ENCODE measurements at places on chromosomes 5 and 9.

- DNase-seq, result no peak
Observed at GRCh38 chr5:175159956-175160355, 284.0 kb downstream of the DRD1 start.

- no peak for DNase-seq
Observed at GRCh38 chr9:127520941-127521918, 69.9 kb downstream of the LRSAM1 start.

DNA sequence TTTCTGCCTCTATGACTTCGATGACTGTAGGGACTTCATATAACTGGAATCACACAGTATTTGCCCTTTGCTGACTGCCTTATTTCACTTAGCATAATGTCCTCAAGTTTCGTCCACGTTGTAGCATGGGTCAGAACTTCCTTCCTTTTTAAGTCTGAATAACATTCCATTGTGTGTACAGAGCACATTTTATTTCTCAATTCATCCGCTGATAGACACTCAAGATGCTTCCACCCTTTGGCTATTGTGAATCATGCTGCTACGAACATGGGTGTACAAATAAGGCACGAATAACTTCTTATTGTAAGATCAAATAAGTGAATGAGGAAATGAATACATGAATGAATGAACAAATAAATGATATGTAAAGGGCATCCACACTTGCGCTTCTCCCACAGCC, 13.0 kb downstream of the BARX1 start:
- DNase-seq, result no peak

GRCh38 chr9:33737811-33738606, 57.4 kb upstream of the PRSS3 start:
- no peak for DNase-seq

DNA sequence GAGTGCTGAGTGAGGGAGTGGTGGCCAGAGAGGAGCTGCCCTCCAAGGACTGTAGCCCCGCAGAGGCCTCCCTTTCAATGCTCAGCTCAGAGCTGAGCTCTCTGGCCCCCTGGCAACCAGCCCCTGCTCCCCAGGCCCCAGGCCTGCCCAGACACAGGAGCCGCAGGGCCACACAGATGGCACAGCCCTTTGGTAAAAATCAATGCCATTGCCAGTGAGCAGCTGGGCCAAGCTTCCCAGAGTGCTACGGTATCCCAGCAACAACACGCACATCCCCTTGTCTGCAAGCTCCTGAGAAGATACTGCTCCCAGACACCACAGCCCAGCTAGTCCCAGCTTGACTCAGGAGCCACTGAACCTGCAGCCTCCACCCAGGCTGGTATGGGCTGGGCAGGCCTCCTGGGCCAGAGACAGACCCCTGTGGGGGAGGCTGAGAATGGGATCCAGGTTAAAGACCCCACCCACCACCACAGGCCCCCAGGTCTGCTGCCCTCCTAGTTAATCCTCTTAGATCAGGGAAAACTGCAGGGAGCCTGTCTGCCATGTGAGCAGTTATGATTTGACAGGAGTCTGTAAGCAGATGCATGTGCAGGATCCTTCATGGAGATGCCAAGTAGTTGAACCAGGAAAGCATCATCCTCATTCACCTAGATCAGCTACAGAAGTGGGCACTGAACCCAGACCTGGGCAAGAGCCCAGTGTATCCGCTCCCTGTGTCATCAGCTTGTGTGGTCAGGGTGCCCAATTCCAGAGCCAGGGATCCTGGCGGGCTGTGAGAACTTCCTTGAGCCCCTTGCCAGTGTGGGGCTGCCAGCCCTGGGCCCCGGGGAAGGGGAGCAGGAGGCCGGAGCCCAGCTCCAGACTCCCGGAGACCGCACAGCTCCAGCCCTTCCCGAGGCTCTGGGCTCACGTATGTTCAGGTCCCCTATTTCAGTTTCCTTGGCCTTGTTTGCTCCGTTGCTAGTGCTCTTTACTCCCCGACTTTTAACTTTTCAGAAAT, 26.7 kb upstream of the ADAMTS2 start:
- DNase-seq, result no peak

- no peak for DNase-seq
Observed at GRCh38 chr9:35195683-35196082, 33.9 kb downstream of the UNC13B start.

DNA sequence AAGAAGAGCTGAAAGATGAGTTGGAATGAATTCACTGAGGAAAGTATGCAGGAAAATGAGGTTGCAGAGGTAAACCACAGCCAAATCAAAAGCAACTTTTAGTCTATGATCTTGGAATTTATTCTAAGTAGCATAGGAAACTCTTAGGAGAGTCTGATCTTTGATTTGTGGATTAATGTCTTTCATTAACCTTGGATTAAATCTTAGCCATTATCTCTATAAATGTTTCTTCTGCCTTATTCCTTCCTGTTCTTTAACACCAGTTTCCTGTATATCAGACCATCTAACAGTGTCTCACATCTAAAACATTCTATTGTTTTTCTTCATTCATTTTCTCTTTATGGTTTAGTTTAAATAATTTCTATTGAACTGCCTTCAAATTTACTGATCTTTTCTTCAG, 187.2 kb upstream of the ANKRD55 start:
- DNase-seq, result no peak

DNA sequence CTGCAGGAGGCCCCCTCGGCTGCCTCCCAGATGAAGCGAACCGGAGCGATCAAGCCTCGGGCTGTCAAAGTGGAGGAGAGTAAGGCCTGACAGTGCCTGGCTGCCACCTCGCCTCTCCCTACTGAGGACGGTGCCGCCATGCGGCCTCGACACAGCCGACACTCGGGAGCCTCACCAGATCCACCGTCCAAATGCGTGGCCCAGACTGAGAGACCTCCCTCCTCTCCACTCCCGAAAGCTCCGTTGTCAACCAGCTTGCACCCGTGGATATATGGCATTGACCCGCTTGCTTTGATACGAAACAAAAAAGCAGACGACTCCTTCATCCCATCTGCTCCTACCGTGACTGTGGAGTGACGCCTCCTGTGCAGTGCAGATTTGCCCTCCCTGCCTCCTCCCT, 6.9 kb upstream of the POMT1 start:
- DNase-seq, result no peak

- no peak for DNase-seq
Observed at GRCh38 chr5:81249240-81249639, 16.1 kb downstream of the CKMT2 start.

DNA sequence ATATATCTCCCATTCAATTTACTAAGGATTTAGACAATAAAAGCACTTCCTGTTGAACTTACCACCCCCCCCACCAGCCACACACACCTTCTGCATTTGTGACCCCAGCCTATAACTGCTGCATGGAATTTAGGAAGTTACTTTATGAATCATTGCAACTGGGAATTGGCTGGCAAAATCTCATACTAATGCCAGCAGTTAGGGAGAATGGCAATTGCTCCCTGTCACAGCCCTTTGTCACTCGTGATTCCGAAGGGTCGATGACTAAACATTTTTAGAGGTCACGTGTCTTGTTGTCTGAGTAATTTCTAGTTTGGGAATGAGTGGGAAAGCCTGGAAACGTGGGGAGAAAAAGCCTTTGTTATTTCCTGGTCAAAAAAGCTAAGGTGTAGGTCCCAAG, 46.6 kb upstream of the PCA3 start:
- DNase-seq, result no peak

- DNase-seq, result no peak
Observed at GRCh38 chr5:113520429-113520828, 6.9 kb downstream of the YTHDC2 start.

DNA sequence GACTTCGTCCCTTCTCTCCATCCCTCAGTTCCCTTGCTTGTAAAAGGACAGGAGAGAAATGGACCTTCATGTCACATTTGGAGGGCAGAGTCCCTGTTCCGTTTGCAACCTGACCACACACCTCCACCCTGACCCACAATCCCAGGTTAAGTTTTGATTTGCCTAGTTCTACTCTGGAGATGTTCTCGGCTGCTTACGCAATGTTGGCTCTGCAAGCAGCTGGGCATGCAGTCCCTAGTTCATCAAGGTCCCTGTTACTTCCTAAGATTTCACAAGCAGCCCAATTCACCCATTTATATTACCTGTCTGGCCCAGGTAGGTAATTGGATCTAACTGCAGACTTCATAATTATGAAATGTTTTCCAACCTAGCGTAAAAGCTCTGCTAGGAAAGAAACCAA, 28.8 kb downstream of the SLIT3 start:
- DNase-seq, result no peak

GRCh38 chr5:40796487-40796889, 1.7 kb downstream of the PRKAA1 start:
- no peak for DNase-seq

GRCh38 chr5:112960863-112961504, 15.6 kb upstream of the DCP2 start:
- DNase-seq, result no peak

DNA sequence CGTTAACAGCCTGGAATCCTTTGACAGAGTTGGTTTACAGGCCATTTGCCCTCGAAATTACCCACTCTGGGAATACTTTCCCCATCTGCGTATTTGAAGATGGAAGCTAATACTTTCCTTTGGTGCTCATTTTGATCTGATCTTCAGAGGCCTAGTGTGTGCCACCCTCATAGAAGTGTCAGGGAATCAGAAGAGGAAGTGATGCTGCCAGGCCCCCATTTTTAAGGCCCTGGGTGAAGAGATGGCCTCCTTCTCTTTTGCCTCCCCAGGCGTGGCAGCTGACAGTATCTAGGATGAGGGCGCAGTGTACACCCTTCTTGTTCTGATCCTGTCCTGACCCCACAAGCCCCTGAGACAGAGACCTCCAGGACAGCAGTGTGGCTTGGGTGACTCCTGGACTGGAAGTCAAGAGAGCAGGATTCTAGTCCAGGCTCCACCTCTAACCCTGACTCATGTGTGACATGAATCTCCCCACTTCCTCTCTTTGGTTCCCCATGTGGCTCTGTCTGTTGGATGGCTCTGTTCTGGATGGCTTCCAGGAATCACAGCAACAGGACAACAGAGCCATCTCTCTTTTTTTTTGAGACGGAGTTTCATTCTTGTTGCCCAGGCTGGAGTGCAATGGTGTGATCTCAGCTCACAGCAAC, 27.8 kb downstream of the CSF1R start:
- DNase-seq, result no peak

DNA sequence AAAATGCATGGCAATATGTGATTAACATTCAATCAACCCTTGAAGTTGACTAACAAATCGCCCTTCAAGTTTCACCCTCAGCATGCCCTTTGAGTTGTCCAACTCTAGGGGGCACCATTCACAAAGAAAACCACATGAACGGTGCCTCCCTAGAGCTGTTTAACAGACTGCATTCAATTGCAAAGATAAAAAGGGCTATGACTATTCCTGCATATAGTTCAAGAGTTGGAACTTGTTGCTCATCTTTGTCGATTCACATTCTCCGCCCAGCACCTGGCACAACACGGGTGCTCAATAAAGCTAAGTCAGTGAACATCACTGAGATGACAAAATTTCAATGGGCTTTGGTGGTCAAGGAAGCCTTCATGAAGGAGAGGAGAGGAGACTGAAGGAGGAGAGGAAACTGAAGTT, 69.6 kb upstream of the SLC30A5 start:
- peak; percentile 1 for DNase-seq

DNA sequence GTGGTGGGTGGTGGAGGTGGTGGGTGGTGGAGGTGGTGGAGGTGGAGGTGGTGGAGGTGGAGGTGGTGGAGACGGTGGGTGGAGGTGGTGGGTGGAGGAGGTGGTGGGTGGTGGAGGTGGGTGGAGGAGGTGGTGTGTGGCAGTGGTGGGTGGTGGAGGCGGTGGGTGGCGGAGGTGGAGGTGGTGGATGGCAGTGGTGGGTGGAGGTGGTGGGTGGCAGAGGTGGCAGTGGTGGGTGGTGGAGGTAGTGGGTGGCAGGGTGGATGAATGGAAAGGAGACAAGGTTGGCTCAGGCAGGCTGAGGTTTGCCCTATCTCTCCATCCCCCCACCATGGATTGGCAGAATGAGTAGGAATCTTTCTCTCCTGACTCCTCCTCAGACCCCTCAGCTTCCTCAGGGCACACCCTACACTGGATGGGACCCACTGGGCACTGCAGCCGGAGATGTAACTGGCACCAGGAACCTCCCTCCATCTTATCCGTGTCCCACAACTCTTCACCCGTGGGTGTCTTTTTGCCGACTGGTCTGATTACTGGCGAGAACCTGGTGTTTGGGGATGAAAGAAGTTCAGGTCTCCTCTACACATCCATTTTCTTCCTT, 166.3 kb downstream of the C9orf50 start:
- no peak for DNase-seq

GRCh38 chr9:81621785-81622259, 67.5 kb downstream of the TLE1 start:
- DNase-seq, result no peak

DNA sequence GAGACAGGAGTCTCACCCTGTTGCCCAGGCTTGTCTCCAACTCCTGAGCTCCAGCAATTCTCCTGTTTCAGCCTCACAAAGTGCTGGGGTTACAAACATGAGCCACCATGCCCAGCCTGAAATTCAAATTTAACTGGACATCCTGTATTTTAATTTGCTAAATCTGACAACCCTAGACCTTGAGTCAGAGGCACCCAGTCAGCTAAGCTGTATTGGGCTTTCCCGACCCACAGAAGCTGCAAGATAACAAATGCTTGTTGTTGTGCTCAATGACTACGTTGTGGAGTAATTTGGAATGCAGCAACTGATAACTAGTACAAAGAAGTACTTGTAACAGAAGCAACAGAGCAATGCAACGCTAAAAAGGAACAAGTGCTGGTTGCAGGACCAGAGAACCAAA, 533.1 kb downstream of the NTRK2 start:
- DNase-seq, result no peak

GRCh38 chr5:527646-528628, 3.7 kb upstream of the SLC9A3 start:
- DNase-seq, result no peak

DNA sequence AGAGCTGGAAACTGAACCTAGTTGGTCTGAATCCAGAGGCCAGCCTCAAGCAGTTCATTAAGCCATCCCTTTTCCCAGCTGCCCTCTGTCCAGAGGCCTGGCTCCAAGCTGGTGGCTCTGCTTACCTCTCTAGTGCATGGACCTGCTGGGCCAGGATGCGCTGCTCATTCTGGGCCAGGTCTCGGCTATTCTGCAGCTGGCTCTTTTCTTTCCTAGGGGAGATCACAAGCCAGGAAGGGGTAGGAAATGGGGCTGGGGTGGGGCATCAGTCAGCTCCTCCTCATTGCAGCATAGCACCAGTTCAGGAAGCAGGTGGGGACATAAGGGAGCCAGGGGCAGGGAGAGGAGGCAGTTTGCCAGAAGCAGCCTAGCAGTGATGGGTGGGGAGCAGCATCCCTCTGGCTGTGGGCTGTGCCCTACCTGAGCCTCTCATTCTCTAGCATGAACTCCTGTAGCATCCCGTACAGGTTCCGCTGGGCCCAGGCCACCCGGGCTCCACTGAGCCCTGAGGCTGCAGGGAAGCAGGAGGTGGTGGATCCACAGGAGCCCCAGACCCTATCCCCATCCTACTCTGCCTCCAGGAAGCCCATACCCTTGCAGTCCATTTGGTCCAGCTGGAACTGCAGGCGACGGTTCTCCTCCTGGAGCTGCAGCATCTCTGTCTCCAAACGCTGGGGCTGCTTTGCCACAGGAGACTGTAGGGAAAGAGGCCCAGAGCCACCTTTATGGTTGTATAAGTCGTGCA, 5.2 kb downstream of the KIF12 start:
- no peak for DNase-seq

DNA sequence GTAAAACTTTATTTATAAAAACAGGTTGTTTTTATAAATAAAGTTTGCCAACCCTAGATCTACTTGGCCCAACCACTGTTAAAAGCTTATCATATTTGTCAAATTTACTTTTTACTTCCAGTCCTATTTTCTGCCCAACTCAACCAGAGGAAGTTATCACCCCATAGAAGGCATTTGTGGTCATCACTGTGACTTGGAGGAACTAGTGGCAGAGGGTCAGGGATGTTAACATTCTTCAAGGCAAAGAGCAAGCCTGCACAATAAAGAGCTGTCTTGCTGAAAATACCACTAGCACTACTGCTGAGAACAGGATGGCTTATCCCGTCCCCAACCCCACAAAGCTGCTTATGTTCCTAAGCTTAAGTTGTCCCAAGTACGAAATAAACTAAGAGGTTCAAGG, 22.3 kb downstream of the TTC33 start:
- no peak for DNase-seq

All from stimulated activated CD4-positive, alpha-beta T cell treated with anti-CD3 and anti-CD28 coated beads, Interleukin-2, amount 100 ng/mL, for 4 hours (primary cell).